ENCODE measurements at places on chromosomes 1 and 21. TPM values are rescaled to one million over a fixed set of nuclear protein-coding genes. Genes with fewer than 3 reads are reported as not detected.

- DNase-seq: no peak
These were observed 33.9 kb downstream of the CDK18 start for GRCh38 chr1:205538235-205538840.

DNA sequence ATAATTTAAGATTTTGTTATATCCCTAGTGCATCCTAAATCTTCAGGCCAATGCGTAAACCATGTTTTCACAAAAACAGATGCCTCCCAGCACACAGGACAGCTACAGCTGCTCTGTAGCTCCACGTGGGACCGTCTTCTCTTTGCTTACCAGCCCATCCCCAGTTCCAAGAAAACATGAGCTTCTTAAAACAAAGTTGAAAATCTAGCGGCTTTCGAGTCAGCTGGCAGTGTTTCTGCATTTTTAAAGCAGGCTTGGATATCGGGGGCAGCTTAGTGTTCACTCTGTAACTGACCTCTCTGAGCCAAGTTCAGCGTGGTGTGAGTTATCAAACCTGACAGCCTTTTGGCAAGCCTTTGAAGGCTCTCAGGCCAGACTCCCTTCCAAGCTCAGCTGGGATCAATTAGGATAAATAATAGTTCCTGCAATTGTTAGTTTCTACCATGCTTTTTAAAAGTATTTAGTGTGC lies 881.5 kb downstream of the LTN1 start:
- DNase-seq: no peak

The TCP10L gene
- total RNA-seq: not detected

The LAX1 gene
- not detected for total RNA-seq

GRCh38 chr21:18006691-18007090 lies 187.5 kb upstream of the C21orf91 start:
- no peak for DNase-seq

DNA sequence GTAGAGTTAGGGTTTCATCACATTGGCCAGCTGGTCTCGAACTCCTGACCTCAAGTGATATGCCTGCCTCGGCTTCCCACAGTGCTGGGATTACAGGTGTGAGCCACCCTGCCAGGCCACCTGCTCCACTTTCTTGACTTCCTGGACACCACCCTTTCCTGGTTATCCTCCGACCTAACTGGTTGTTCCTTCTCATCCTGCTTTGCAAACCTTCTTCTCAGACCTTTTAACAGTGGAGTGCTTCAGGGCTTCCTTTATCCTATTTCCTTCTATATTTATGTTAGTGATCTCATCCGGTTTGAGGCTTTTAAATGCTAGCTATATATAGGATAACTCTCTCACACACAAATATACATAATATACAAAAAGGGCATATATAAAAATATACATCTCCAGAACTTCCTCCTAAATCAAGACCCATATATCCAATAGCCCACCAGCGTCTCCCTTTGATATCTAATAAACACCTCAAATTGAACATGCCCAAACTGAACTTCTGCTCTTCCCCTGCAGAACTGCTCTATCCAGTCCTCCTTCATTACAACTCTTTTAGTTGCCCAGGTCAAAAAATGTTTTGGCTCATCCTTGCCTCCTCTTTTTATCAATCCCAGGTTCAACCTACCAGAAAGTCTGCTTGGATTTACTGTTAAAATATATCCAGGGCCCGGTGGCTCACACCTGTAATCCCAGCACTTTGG lies 19.5 kb upstream of the UQCRHL start:
- DNase-seq: no peak

The TSSK3 gene
- total RNA-seq: not detected

The FCMR gene
- total RNA-seq: 1.1 TPM

DNA sequence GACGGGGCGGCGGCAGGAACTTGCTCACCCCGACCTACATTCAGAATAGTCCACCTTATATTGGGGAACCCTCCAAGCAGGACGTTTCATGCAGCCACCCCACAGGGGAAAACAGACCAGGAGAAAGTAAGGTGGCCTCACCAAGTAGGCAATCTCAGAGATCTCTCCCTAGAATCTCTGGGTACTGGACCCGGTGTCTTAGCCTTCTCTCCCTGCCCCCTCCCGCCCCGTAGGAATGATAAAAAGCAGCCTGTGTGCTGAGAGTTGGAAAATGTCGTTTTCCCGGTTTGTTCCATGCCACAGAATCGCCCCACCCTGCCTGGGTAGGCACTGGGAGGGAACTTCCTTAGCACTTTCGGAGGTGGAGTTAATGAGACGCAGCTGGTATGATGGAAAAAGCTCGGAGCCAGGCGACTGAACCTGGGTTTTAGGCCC lies 789 bp upstream of the PTPN14 start:
- no peak for DNase-seq

GRCh38 chr1:165890684-165891083 lies 63.3 kb downstream of the UCK2 start:
- DNase-seq: no peak

The ASPM gene
- 11.3 TPM for total RNA-seq

DNA sequence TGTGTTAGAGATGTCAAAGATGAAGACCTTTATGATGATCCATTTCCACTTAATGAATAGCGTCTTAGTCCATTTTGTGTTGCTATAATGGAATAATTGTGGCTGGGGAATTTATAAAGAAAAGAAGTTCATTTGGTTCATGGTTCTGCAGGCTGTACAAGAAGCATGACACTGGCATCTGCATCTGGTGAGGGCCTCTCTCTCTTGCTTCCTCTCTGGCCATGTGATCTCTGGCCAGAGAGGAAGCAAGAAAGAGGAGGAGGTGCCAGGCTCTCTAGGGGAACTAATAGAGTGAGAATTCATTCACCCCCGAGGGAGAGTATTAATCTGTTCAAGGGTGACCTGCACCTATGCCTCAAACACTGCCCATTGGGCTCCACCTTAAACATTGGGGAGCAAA lies 242.8 kb downstream of the DISC1 start:
- DNase-seq: no peak

The POGK gene
- 18.1 TPM for total RNA-seq

DNA sequence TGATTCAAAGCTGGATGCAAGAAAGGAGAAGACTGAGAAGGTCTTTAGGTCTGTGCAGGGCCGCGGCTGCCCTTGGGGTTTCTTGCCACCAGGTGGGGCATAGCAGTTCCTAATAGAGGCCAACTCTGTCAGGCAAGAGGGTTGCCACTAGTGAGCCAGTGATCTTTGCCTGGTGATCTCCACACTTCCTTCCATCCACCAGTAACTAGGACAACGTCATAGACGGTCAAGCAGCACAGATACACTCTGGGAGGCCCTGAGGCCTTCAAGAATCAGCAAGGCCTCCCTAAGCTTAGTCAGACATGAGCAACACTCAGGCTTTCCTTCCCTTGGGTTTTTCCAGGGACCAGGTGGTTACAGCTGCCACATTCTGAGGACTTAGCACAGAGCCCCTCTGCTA lies 32.9 kb upstream of the ATP2B4 start:
- no peak for DNase-seq

The RCAN3 gene
- total RNA-seq: 7.4 TPM

GRCh38 chr1:21587602-21587953 lies 78.4 kb downstream of the ALPL start:
- no peak for DNase-seq

The SLC1A7 gene
- total RNA-seq: not detected

The CFAP45 gene
- 0.53 TPM for total RNA-seq

DNA sequence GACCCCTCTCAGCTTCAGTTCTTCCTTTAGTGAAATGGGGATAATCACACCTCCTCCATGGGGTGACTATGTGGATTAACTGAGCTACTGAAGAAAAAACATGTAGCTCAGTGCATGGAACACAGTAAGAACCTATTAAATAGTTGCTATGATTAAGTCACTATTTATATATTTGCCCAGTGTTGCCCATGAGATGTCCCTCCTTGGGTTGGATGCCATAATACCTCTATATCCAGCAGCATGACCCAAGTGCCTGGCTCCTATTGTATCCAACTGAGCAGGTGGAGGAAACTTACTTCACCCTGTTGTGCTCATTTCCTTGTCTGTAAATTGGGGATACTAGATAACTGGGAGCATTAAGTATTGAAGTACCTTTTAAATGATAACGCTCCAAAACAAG lies 47.1 kb upstream of the CYP2J2 start:
- DNase-seq: no peak

Measured in glomerular endothelial cell (primary cell).